ENCODE measurements at places on chromosomes 1 and 21. TPM values are rescaled to one million over a fixed set of nuclear protein-coding genes. Genes with fewer than 3 reads are reported as not detected.

GRCh38 chr1:154839691-154840090, 30.4 kb downstream of the KCNN3 start:
- H3K36me3 ChIP-seq = no peaks in the 10 kb centered on the region
- DNase-seq = no peak
- no peak overlapping the region for H3K27ac ChIP-seq
- no peaks in the 10 kb centered on the region for H3K27me3 ChIP-seq
- H3K4me1 ChIP-seq = peaks cover 11% of the 10 kb centered on the region

GRCh38 chr1:238581332-238581731, 690.6 kb upstream of the ZP4 start:
- no peak for DNase-seq
- H3K36me3 ChIP-seq = no peaks in the 10 kb centered on the region
- no peak overlapping the region for H3K27ac ChIP-seq
- no peaks in the 10 kb centered on the region for H3K27me3 ChIP-seq

- DNase-seq = no peak
- peak overlapping the region; percentile 94 for H3K27ac ChIP-seq
- no peaks in the 10 kb centered on the region for H3K27me3 ChIP-seq
- H3K4me1 ChIP-seq = peaks cover 53% of the 10 kb centered on the region
- no peaks in the 10 kb centered on the region for H3K36me3 ChIP-seq
- H3K4me3 ChIP-seq = peak overlapping the region; percentile 90
Observed at GRCh38 chr1:23168079-23168444, 594 bp downstream of the LUZP1 start.

- no peak overlapping the region for H3K27ac ChIP-seq
- H3K27me3 ChIP-seq = no peaks in the 10 kb centered on the region
- no peaks in the 10 kb centered on the region for H3K36me3 ChIP-seq
- DNase-seq = no peak
- H3K4me1 ChIP-seq = peaks cover 5% of the 10 kb centered on the region
Observed at GRCh38 chr1:119611701-119612113, 36.4 kb downstream of the ZNF697 start.

DNA sequence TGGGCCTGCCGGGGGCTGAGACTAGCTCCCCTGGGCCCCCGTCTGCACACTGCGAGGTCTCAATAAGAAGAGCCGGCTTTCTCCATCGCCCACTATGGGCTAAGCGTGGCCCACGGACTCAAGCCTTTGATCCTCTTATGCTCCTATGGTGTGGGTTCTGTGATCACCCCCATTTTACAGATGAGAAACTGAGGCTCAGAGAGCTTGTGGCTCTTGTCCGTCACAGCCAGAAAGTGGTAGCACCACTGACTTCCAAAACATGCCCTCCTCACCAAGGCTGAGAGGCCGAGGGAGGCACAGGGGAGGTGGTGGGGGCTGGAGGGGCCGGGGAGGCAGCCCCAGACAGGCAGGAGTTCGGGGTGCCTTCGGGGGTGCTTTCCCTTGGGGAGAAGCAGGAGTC, 39.0 kb upstream of the CASZ1 start:
- H3K36me3 ChIP-seq = no peaks in the 10 kb centered on the region
- H3K27me3 ChIP-seq = no peaks in the 10 kb centered on the region
- H3K4me1 ChIP-seq = peaks cover 18% of the 10 kb centered on the region

DNA sequence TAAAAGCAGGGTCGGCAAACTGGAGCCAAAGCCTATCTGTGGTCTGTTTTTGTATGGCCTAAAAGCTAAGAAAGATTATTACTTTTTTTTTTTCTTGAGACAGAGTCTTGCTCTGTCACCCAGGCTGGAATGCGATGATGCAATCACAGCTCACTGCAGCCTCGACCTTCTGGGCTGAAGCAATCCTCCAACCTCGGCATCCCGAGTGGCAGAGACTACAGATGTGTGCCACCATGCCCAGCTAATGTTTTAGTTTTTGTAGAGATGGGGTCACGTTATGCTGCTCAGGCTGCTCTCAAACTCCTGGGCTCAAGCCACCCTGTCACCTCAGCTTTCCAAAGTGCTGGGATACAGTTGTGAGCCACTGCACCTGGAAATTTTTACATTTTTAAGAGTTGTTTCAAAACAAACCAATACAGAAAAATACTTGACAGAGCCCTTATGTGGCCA, 6.5 kb upstream of the GLRX2 start:
- no peak for DNase-seq
- no peaks in the 10 kb centered on the region for H3K36me3 ChIP-seq
- no peaks in the 10 kb centered on the region for H3K27me3 ChIP-seq
- H3K4me1 ChIP-seq = no peaks in the 10 kb centered on the region
- H3K4me3 ChIP-seq = no peak overlapping the region

DNA sequence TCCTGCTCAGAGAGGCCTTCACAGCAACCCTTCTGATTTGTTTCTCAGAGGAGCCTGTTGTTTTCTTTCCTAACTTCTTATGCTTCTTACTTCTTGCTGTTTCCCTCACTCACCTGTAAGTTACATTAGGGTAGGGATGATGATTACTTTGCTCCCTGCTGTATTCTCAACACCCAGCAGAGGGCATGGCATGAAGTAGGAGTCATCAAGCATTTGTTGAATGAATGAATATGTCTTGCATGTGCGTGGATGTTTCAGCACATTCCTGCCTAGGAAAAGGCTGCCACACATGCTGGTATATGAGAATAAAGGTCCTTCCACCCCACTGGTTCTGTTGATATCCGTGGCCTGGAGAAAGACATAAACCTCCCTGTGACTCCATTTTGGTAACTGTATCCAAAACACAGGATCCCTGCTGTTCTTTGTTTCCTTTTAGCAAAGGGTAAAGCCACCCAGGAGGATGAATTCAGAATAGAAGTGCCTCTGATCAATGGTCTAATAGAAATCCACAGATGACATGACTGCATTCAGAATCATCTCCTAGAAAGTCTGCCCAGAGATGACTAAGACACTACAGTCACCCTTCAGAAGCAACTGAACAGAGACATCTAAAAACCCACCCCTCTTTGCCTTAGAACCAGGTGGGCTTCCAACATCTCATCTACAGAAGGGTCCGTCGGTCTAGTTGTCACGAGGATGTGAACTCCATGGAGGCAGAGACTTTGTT, 168.8 kb downstream of the ZSCAN20 start:
- no peaks in the 10 kb centered on the region for H3K27me3 ChIP-seq
- H3K27ac ChIP-seq = no peak overlapping the region
- no peak overlapping the region for H3K4me3 ChIP-seq
- H3K36me3 ChIP-seq = no peaks in the 10 kb centered on the region

DNA sequence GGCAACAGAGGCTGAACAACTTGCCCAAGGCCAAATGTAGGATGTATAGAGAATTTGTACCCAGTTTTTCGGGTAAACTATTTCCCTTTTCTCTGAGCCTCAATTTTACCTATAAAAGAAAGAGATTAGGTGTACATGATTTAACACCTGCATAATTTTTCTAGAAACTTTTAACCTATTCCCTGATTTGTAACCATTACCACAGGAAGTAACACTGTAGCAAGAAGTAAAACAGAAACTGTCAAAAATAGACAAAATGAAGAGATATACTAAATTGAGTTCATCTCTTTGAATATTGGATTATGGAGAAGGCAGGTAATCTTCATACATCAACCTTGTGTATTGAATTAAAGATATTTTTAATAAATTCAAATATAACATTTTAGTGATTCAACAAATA, 136.2 kb downstream of the ZC3H11B start:
- H3K4me3 ChIP-seq = no peak overlapping the region
- no peaks in the 10 kb centered on the region for H3K36me3 ChIP-seq
- peaks cover 10% of the 10 kb centered on the region for H3K4me1 ChIP-seq
- DNase-seq = no peak
- H3K27ac ChIP-seq = no peak overlapping the region

- H3K27me3 ChIP-seq = no peaks in the 10 kb centered on the region
- no peak overlapping the region for H3K4me3 ChIP-seq
- no peaks in the 10 kb centered on the region for H3K36me3 ChIP-seq
Observed at GRCh38 chr1:248793592-248793991, 32.1 kb downstream of the SH3BP5L start.

- no peak for DNase-seq
- peak overlapping the region; percentile 48 for H3K4me3 ChIP-seq
- peaks cover 12% of the 10 kb centered on the region for H3K27me3 ChIP-seq
- H3K27ac ChIP-seq = no peak overlapping the region
- no peaks in the 10 kb centered on the region for H3K36me3 ChIP-seq
Observed at GRCh38 chr1:152107984-152108881, 7.0 kb downstream of the TCHH start.

- DNase-seq = no peak
- H3K4me1 ChIP-seq = peaks cover 20% of the 10 kb centered on the region
- H3K36me3 ChIP-seq = no peaks in the 10 kb centered on the region
- no peak overlapping the region for H3K27ac ChIP-seq
Observed at GRCh38 chr1:60992165-60992564, 90.2 kb upstream of the NFIA start.

- H3K27me3 ChIP-seq = no peaks in the 10 kb centered on the region
- DNase-seq = no peak
- H3K36me3 ChIP-seq = no peaks in the 10 kb centered on the region
- peaks cover 14% of the 10 kb centered on the region for H3K4me1 ChIP-seq
- H3K4me3 ChIP-seq = no peak overlapping the region
Observed at GRCh38 chr1:17209430-17209829, 4.5 kb downstream of the PADI1 start.

DNA sequence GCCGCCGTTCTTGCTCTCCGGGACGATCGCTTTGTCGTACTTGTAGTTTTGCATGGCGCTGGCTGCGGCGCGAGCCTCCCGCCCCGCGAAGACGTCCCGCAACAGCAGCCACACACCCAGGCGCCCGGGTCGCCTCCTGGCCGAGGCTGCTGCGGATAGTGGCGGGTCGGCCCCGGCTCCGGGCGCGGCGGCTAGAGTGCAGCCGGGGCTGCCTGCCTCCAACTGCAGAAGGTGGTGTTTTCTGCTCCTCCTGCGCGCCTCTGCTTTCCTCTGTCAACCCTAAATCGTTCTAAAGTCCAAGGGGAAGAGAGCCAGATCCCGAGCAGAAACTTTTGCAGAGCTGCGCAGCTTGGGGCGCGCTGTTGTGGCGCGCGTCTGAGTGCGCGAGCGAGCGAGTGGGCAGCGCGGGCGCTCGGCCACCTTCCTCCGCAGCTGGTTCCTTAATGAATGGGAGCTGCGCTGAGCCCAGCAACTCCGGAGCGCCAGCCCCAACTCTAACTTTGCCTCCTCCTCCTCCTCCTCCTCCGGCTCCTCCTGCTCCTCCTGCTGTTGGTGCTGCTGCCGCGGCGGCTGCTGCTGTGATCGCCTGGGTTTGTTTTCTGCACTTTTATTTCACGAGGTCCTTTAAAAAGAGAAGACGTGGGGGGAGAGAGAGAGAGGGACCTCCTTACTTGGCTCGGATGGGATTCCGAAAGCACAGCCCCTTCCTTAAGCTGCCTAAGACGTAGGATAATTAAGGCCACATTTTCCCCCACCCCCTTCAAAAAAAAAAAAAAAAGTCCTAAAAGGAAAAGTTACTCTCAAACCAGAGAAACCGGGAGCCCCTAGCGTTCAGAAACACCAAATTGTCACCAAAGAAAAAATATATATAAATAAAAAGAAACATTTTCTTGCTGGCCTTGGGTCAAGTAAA, at the start of gene PLPP3:
Gene PLPP3 (minus strand): TSS at position 601 of the 913 bp plus-strand sequence. CDS start 547 bp downstream, at position 54.
- no peaks in the 10 kb centered on the region for H3K27me3 ChIP-seq
- H3K27ac ChIP-seq = peak within 1 kb of the TSS; percentile 97
- peak within 1 kb of the TSS; percentile 79 for H3K4me3 ChIP-seq
- peaks cover 20% of the 10 kb centered on the region for H3K4me1 ChIP-seq
- no peaks in the 10 kb centered on the region for H3K36me3 ChIP-seq

DNA sequence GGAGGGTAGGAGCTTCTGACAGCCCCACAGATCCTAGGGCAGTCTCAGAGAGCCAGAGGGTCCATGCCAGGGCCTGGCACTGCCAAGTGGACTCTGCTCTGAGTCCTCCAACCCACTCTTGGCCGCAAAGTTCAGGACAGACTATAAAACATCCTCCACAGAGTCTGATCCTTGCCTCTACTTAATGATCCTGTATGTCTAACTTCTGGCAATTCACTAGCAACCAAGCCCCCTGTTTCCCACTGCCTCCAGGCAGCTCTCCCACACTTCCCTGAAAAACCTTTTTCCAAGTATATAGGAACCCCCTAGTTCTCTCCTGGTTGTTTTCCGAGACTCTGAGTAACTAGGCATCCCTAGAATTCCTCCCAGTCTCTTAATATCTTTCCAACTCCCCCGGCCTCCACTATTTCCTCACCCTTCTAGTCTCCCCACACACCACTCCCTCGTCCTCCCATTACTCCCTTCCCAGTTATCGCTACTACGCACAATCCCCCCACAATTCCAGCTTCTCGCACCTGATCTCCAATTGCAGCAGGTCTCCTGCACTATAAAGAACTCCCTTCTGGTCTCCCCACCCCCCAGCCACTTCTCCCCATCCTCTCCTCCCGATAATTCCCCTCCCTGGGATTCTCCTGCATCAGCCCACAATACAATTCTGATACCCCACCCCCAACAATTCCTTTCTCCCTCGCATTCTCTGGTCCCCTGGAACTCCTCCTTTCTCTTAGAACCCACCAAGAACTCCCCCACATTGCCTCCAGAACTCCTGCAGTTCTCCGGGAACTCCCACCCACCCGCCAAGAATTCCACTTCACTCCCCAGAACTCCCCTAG, 574 bp downstream of the IGSF9 start:
- DNase-seq = no peak
- peaks cover 36% of the 10 kb centered on the region for H3K4me1 ChIP-seq
- H3K36me3 ChIP-seq = no peaks in the 10 kb centered on the region
- H3K27me3 ChIP-seq = no peaks in the 10 kb centered on the region

DNA sequence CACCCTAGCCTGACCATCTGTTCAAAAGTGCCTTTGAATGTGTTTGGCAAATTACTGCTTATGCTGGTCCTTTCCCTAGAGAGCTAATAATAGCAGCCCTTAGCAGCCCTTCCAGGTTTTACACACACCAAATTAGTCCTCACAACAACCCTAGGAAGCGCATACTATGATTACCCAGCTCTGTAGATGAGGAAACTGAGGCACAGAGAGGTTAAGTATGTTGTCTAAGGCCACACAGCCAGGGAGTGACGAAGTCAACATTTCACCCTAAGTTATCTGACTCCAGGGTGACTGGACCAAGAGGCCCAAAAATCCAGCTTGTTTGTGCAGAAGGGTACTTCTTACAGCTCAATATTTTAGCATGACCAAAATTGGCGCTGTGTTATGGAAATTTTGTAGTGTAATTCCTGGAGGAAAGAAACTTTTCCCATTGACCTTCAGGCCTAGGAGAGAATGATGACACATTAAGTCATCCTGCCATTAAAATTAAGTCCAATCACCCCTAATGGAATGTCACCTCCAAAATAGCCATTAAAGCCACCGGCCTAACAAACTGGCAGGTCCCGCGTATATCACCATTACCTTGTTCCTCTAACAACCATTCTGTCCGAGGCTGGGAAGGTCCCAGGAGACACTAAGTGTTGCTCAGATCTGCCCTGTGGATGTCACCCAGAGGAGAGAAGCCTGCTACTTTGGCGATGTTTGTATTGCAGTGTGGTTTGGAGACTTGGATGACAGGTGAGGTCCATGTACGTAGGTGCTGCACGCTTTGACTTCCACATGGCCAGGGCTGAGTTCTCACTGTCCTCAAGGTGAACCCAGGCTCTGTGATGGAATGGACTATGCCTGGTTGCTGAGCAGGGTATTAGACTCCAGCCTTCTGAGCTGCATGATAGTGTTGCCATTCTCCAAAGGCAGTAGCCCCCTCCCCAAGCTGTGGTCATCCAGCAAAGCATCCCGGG, 258.3 kb downstream of the TOMM20 start:
- no peaks in the 10 kb centered on the region for H3K36me3 ChIP-seq
- H3K27ac ChIP-seq = no peak overlapping the region
- DNase-seq = no peak
- no peak overlapping the region for H3K4me3 ChIP-seq

- no peak for DNase-seq
- no peaks in the 10 kb centered on the region for H3K27me3 ChIP-seq
- peaks cover 73% of the 10 kb centered on the region for H3K4me1 ChIP-seq
- no peak overlapping the region for H3K27ac ChIP-seq
- H3K4me3 ChIP-seq = no peak overlapping the region
Observed at GRCh38 chr1:10679496-10680220, 116.8 kb downstream of the CASZ1 start.

TMPRSS15 gene
- total RNA-seq = not detected

ZYG11A gene
- total RNA-seq = 0.74 TPM

C1QB gene
- 287 TPM for total RNA-seq

RIPPLY3 gene
- not detected for total RNA-seq

FCRLB gene
- total RNA-seq = not detected

TMEM200B gene
- 25.8 TPM for total RNA-seq
